ENCODE measurements at places on chromosomes 1 and 21.

- no peak for DNase-seq
- no peak overlapping the region for H3K27ac ChIP-seq
Measured at GRCh38 chr21:45379901-45380330, 25.0 kb upstream of the COL18A1 start.

DNA sequence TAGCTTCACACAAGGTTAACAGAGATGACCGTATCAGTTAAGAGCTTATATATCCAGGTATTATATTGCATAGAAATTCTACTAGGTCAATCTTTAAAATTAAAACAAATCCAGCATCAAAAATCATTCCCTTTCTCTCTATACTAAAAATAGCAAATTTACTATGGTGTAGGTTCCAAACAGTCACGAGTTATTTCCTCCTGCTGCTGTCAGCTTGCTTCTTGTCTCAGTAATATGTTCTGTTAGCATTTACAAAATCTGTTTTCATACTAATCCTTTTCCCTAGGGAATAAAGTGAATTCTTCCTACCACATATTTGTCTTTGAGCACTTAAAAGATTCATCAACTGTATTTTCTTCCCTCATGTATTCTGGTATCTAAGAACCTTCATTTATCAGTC, 2.5 kb downstream of the WDR26 start:
- H3K27me3 ChIP-seq, result no peaks in the 10 kb centered on the region
- no peaks in the 10 kb centered on the region for H3K36me3 ChIP-seq
- peak overlapping the region; percentile 93 for H3K4me3 ChIP-seq
- H3K4me1 ChIP-seq, result peaks cover 32% of the 10 kb centered on the region
- no peak for DNase-seq

GRCh38 chr1:29767088-29767685, 530.9 kb downstream of the PTPRU start:
- H3K27ac ChIP-seq, result no peak overlapping the region
- H3K27me3 ChIP-seq, result no peaks in the 10 kb centered on the region
- H3K4me1 ChIP-seq, result no peaks in the 10 kb centered on the region
- no peak overlapping the region for H3K4me3 ChIP-seq
- H3K36me3 ChIP-seq, result no peaks in the 10 kb centered on the region

DNA sequence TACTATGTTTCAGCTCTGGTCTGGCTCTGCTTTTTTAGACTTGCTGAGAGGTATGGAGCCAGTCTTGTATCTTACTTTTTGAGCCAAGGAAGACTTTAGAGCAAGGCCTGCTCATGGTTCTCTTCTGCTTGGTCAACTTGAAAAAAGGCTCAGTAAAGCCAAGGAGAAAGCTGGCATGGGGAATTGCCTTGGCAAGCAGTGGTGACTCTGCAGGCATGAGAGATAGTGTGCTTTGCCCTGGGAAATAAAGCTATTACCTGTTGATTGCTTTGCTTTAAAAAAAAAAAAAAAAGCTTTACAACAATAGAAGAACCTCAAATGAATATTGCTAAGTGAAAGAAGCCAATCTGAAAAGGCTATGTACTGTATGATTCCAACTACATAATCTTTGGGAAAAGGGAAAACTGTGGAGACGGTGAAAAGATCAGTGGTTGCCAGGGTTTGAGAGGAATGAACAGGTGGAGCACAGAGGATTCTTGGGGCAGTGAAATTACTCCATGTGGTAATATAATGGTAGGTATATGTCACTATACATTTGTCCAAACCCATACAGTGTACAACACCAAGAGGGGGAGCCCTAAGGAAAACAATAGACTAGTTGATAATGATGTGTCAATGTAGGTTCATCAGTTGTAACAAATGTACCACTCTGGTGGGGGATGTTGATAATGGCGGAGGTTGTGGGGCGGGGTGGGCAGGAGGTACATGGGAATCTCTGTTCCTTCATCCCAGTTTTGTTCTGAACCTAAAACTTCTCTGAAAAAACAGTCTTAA, 87.6 kb downstream of the HMCN1 start:
- no peaks in the 10 kb centered on the region for H3K27me3 ChIP-seq
- no peak overlapping the region for H3K27ac ChIP-seq
- no peak for DNase-seq
- H3K4me3 ChIP-seq, result no peak overlapping the region

DNA sequence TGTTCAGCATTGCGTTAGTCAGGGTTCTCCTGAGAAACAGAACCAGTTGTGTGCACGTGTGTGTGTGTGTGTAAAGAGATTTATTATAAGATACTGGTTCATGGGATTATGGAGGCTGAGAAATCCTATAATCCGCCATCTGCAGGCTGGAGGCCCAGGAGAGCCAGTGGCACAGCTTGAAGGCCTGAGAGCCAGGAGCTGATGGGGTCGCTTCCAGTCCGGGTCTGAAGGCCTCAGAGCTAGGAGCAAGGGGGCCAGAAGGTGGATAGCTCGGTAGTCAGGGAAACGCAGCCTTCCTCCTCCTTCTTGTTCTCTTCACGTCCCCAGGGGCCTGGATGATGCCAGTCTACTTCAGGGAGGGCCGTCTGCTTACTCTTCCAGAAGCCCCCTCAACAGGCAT, 37.7 kb downstream of the FAAP20 start:
- DNase-seq, result no peak
- no peak overlapping the region for H3K27ac ChIP-seq
- no peaks in the 10 kb centered on the region for H3K4me1 ChIP-seq

DNA sequence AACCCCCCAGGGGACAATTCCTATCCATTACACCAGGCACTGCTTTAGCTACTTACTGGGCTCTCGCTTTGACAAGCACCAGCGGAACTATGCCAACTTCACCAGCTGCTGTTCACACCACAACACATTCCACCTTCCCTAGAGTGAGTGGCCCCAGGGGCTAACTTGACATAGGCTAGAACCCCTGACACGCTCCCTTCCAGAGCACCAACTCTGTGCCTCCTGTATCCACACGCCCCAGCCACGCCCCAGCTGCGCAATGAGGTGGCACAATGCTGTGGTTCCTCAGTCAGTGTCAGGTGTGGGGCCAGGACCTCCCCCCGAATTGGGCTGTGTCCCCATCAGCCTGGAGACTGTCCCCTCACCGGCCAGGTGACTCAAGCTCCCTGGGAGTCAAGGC, 11.7 kb upstream of the FGR start:
- no peaks in the 10 kb centered on the region for H3K27me3 ChIP-seq
- no peaks in the 10 kb centered on the region for H3K4me1 ChIP-seq
- H3K36me3 ChIP-seq, result no peaks in the 10 kb centered on the region
- no peak for DNase-seq
- no peak overlapping the region for H3K4me3 ChIP-seq

GRCh38 chr1:192445241-192445640, 128.4 kb downstream of the RGS21 start:
- H3K27me3 ChIP-seq, result no peaks in the 10 kb centered on the region
- H3K4me1 ChIP-seq, result no peaks in the 10 kb centered on the region
- no peaks in the 10 kb centered on the region for H3K36me3 ChIP-seq
- no peak overlapping the region for H3K27ac ChIP-seq
- H3K4me3 ChIP-seq, result no peak overlapping the region

- H3K4me1 ChIP-seq, result no peaks in the 10 kb centered on the region
- no peak for DNase-seq
- H3K27ac ChIP-seq, result no peak overlapping the region
- H3K4me3 ChIP-seq, result no peak overlapping the region
Measured at GRCh38 chr1:202642619-202643291, 67.5 kb downstream of the SYT2 start.

DNA sequence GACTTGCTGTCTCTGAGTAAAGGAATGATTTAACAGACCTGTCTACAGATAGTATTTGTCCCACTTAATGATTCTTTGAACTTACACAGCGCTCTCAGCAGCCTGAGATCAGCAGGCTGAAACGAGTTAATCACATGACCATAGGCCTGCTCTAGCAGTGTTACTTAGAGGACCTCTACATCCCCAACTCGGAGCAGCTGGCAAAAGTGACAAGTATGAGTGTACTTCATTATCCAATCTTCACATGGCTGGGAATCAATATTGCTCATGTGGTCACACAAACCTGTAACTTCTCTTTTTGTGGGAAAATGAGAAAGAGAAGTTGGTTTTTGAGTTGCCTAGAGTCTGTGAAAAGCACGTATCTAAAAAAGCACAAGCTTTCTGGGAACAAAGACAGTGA, 11.4 kb upstream of the ATP13A2 start:
- H3K27me3 ChIP-seq, result no peaks in the 10 kb centered on the region

DNA sequence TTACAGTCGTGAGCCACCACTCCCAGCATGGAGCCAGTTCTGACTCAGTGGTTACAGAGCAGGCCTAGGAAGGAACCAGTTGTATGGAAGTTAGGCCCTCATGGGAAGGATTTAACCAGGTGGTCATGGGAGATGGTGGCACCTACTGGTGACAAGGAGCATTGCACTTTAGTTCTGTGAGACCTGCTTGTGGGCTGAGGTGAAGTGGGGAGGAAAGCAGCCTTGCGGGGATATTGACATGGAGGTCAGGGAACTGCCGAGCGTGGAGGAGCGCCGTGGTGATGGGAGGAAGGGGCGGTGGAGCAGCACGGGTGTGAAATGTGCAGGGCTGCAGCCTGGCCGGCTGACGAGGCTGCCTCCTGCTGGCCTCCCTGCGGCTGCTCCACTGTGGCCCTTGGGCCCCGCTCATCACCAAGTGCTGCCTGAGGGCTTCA, 100.4 kb downstream of the GALNT2 start:
- H3K27me3 ChIP-seq, result no peaks in the 10 kb centered on the region
- no peak overlapping the region for H3K4me3 ChIP-seq
- no peak overlapping the region for H3K27ac ChIP-seq
- H3K4me1 ChIP-seq, result peaks cover 5% of the 10 kb centered on the region
- no peaks in the 10 kb centered on the region for H3K36me3 ChIP-seq

DNA sequence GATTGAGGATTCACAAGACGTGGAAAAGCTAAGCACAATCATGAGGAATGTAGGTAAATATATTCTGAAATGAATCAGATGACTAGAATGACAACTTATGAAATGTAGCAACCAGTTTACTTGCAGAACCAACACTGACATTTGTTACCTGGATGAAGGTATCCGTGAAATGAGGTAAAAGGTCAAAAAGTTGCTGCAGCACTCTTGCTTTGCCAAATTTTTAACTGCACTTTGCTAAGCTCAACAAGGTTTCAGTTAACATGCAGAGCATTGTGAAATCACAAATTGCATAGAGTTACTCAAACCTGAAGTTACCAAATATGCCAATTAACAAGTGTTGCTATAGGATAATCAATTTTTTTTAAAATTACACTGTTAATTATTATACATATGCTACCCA, 1280.1 kb downstream of the KCNT2 start:
- H3K4me1 ChIP-seq, result no peaks in the 10 kb centered on the region
- H3K27me3 ChIP-seq, result no peaks in the 10 kb centered on the region
- H3K27ac ChIP-seq, result no peak overlapping the region

DNA sequence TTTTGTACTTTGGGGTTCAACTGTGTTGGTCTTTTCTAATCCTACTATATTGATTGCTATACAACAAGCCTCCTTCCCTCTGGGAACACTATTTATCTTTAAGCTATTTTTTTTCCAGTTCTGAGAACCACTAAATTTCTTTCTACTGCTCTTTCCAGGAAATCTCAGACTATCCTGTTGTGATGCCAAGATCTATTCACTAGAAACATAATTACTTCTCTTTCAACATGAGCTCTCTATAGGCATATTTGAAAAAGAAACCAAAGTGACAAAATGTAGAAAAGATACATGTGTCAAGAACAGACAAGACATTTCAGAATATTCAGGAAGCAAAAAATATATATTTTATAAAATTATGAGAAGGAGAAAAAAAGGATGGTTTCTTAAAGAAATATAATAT, 82.9 kb downstream of the SLC44A5 start:
- no peak for DNase-seq
- no peak overlapping the region for H3K27ac ChIP-seq
- no peaks in the 10 kb centered on the region for H3K27me3 ChIP-seq
- no peaks in the 10 kb centered on the region for H3K36me3 ChIP-seq
- H3K4me1 ChIP-seq, result no peaks in the 10 kb centered on the region

- no peaks in the 10 kb centered on the region for H3K4me1 ChIP-seq
- peak; percentile 16 for DNase-seq
- no peak overlapping the region for H3K4me3 ChIP-seq
- no peaks in the 10 kb centered on the region for H3K36me3 ChIP-seq
Measured at GRCh38 chr1:45393718-45394302, 53.6 kb upstream of the MUTYH start.

DNA sequence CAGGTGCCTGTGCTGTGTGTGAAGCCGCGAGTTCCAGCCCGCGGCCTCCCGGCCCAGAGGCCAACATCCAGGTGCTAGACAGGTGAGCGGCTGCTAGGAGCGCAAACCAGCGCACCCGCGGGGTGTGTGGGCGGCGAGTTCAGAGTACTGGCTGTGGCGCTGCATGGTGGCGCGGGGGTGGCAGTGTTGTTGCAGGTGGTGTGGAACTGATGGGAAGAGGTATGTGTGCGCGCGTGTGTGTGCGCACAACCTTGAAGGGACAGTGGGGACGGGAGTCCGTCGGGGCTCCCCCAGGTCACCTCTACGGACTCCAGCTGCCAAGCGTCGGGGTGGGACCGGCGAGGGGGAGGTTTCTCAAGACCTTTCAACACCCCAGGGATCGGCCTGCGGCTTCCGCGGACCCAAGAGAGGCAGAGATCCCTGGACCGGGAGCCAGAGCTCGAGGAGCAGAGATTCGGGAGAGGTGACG, 433 bp upstream of the DMBX1 start:
- H3K4me3 ChIP-seq, result peak overlapping the region; percentile 50
- no peaks in the 10 kb centered on the region for H3K36me3 ChIP-seq
- H3K27me3 ChIP-seq, result peaks cover 74% of the 10 kb centered on the region
- DNase-seq, result no peak
- H3K4me1 ChIP-seq, result peaks cover 7% of the 10 kb centered on the region

- H3K27me3 ChIP-seq, result peaks cover 26% of the 10 kb centered on the region
- H3K36me3 ChIP-seq, result no peaks in the 10 kb centered on the region
- no peaks in the 10 kb centered on the region for H3K4me1 ChIP-seq
Measured at GRCh38 chr1:22606161-22606560, 30.3 kb upstream of the C1QA start.

- no peak overlapping the region for H3K27ac ChIP-seq
- H3K4me1 ChIP-seq, result peaks cover 12% of the 10 kb centered on the region
- no peaks in the 10 kb centered on the region for H3K36me3 ChIP-seq
- no peak overlapping the region for H3K4me3 ChIP-seq
Measured at GRCh38 chr1:203268901-203269653, 36.2 kb upstream of the BTG2 start.

DNA sequence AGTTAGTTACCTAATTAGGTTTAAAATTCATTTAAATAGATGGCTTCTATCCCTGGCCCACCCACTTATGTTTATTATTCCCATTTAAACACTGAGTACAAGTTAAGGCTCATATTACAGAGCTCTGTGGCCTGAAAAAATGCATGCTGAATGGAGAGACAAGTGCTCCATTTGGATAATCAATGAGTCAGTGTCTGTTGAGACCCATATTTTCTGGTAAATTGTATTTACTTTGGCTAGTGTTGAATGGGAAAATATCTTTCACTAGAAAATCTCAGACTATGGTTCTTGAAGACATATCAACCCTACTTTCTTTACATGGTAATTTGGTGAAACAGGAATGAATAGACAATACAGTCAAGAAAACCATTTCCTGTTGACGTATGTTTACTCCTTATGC, 356.0 kb downstream of the S1PR1 start:
- no peak overlapping the region for H3K27ac ChIP-seq
- no peaks in the 10 kb centered on the region for H3K36me3 ChIP-seq
- no peaks in the 10 kb centered on the region for H3K27me3 ChIP-seq
- no peak for DNase-seq
- H3K4me1 ChIP-seq, result no peaks in the 10 kb centered on the region

GRCh38 chr21:25314247-25314646, 293.0 kb downstream of the MRPL39 start:
- no peaks in the 10 kb centered on the region for H3K36me3 ChIP-seq
- no peak for DNase-seq
- H3K4me3 ChIP-seq, result no peak overlapping the region
